MV-4-11 (cell line): ENCODE measurements at places on chromosomes 1 and 21.

GRCh38 chr1:64519901-64520300 is 50.0 kb downstream of the CACHD1 start:
- no peak for DNase-seq

DNA sequence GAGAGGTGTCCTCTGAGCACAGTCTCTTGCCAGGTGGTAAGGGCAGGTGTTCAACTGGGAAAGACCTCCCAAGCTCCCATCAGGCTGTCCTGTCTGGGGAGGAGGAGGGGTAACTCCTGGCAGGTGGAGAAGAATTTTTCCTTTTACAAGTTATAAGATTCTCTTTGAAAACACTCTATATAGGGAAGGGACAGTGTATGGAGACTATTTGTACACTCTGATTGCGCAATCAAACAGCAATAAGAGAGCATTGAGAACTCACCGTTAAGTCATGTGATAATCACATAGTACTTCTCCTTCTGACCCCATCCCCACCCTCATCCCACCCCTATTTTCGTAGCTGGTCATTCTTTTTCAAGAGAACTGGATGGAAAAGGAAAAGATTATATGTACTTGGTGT is 179.3 kb upstream of the ZNF644 start:
- peak; percentile 17 for DNase-seq

DNA sequence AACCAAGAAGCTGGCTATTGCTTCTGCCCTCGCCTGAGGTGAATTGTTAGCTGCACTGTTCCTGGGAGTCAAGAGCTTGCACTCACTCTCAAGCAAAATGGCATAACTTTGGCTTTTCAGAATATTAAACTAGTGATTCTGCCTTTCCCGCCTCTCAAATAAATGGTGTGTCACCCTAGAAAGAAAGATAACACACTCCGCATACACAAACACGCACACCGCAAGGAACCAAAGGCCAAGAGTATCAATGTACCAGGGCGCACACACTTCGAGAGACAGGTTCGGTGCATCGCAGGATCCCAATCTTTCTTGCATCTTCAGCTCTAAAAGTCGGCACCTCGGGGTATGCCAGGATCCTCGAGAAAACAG is 470 bp upstream of the RTCA start:
- DNase-seq = no peak

GRCh38 chr21:41321908-41322495 is 5.4 kb downstream of the FAM3B start:
- DNase-seq = no peak

GRCh38 chr21:38496224-38496623 is 2.1 kb downstream of the ERG start:
- DNase-seq = no peak

- DNase-seq = peak; percentile 62
These were observed 20.4 kb upstream of the RGS16 start for GRCh38 chr1:182624577-182624976.

DNA sequence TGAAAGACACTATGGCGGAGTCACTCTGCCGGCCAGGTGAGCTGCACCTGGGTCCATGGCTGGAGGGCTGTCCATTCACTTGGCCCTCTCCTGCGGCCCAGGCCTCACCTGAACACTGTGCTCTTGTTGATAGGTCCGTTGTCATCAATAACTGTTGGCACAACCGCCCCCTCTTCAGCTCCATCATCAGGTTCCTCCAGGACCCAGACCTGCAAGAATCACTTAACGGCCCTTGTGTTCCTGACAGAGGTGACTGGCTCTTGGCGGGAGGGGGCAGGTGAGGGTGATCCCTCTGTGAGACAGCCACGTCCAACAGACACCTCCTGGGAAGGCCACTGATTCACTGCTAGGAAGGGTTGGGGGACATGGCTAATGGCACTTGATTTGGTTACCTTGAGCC is 54.9 kb downstream of the INAVA start:
- no peak for DNase-seq

DNA sequence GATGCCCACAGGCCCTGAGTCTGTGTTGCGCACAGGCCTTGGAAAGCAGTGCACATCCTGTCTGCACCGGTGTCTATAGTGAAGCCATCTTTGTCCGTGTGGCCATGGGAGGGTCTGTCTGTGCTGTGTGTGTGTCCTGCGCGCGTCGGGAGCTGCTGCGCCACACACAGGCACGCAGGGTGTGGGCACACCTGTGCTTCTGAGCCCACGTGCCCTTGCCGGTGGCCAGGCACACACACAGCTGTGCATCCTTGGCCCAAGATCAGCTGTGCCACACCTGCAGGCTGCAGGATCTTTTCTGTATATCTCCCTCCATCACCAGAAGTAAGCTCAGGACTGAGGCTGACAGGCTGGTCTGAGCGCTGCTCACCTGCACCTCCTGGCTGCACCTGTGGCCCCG is 3.2 kb upstream of the SAMD11 start:
- no peak for DNase-seq

DNA sequence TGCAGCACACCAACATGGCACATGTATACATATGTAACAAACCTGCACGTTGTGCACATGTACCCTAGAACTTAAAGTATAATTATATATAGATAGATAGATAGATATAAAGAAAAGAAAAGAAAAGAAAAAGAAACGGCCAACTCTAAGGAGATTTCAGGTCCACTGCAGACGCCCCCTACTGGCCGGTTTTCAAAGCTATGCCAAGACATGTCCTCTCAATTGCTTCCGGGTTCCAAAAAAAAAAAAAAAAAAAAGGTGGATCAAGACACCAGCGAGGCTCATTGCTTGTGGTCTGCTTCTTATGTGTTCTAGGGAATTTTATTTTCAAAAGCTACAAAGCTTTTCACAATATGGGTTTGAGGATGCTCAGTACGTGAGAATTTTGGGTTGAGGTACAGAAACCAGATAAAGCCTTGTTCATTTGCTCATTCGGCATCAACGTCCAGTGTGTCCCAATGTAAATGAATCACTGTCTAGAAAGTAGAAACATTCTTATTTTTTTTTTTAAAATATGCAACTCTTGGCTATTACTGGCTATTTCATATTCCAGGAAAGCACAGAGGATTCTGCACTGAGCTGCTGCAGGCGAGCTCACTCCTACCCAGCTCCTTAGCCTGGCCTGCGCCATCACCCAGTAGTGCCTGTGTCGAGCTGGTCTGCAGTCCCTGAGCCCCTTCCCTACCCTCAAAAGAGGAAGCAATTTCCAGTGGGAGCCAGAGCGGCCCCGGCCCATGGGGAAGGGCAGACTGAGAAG is 643.0 kb downstream of the KIF26B start:
- no peak for DNase-seq

DNA sequence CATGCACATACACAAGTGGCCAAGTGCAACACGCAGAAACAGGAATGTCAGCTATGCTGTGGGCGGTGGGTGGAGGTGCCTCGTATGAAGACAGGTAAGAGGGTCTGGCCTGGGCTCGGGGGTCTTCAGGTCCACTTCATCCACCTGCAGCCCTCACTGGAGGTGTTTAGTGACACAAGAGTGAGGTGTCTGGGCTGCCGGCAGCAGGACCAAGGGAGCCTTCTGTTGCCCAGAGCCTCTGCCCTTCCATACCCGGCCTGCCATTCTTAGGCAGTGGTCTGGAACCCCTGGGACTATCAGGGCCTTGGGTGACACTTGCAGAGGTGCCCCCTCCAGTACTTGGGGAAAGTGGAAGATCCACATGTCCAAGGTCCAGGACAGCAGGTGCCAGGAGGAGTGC is 21.7 kb upstream of the ACTRT2 start:
- DNase-seq = no peak

DNA sequence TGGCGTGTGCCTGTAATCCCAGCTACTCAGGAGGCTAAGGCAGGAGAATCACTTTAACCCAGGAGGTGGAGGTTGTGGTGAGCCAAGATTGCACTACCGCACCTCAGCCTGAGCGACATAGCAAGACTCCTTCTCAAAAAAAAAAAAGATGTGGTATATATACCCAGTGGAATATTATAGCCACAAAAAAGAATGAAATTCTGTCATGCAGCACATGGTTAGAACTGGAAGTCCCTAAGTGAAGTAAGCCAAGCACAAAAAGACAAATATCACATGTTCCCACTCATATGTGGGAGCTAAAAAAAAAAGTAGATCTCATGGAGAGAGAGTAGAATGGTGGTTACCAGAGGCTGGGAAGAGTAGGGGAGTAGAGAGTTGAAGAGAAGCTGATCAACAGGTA is 18.7 kb downstream of the PSMB4 start:
- no peak for DNase-seq

GRCh38 chr1:199264283-199264682 is 625.4 kb downstream of the PTPRC start:
- no peak for DNase-seq

GRCh38 chr1:107246775-107247345 is 106.0 kb downstream of the NTNG1 start:
- no peak for DNase-seq

DNA sequence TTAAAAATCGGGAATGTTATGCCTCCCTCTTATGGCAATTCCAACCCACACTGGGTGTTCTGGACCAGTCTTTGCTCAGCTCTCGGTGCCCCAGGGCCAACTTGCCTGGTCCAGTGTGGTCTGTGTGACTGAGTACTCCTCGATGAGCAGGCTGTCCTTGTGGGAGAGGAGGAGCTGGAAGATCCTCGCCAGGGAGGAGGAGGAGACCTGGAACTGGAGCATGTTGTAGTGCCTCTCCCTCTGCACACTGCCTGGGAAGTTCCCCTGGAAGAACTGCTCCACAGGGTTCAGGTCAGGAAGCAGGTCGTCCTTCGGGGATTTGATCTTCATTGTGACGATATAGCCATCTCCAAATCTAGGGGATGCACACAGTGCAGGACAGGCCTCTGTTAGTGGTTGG is 88.5 kb upstream of the GCLM start:
- no peak for DNase-seq

- peak; percentile 20 for DNase-seq
These were observed 10.8 kb downstream of the MINDY1 start for GRCh38 chr1:150995896-150996295.

- no peak for DNase-seq
These were observed 84.6 kb upstream of the NEK7 start for GRCh38 chr1:198072177-198072576.

GRCh38 chr1:192877283-192877886 is 68.5 kb downstream of the RGS2 start:
- DNase-seq = peak; percentile 62

DNA sequence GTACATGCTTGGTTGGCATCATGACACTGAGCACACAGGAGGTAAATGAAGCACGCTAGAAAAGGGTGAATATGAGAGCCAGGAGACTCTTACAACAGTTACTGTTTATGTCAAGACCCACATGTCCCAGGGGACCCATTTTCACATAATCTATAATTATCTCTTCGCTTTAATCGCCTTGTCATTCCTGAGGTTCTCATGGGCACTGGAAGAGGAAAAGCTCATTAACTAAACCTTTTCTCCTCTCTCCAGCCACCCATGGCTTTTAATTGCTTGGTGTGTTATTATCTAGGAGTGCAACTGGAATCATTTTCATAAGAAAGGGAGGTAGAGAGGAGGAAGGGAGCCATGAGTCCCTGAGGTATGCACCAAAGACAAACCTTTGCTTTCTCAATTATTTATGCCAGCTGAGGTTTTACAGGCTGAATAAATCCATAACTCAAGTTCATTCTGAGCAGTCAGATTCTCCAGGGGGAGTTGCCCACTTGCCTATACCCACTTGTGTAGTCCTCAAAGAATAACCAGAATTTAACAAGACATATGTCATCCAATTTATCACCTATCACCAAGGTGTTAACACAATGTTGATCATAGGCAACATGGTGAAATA is 77.4 kb downstream of the ACBD6 start:
- DNase-seq = no peak

DNA sequence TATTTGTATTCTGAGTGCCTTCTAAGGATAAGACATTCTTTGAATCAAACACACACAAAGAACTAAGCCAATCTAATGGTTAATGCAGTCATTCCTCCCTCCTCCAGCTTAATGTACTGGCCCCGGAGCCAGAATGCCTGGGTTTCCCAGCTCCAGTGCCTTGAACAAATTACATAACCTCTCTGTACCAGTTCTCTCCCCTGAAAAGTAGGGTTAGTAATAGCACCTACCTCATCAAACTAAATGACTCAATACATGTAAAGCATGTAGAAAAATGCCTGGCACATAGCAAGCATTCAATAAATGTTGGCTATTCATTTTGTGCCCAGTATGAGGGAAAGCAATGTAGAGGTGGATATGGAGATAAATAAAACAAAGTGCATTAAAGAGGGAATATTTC is 14.0 kb downstream of the C1orf52 start:
- no peak for DNase-seq

- no peak for DNase-seq
These were observed 13.4 kb downstream of the RCSD1 start for GRCh38 chr1:167643441-167643840.

GRCh38 chr21:18917622-18918021 is 514.0 kb upstream of the TMPRSS15 start:
- DNase-seq = no peak

GRCh38 chr1:72606216-72606810 is 324.0 kb upstream of the NEGR1 start:
- no peak for DNase-seq

- DNase-seq = no peak
These were observed 1.3 kb downstream of the WDR47 start for GRCh38 chr1:109040627-109040988.

- no peak for DNase-seq
These were observed 245.6 kb downstream of the RRAGC start for GRCh38 chr1:38613996-38614395.

DNA sequence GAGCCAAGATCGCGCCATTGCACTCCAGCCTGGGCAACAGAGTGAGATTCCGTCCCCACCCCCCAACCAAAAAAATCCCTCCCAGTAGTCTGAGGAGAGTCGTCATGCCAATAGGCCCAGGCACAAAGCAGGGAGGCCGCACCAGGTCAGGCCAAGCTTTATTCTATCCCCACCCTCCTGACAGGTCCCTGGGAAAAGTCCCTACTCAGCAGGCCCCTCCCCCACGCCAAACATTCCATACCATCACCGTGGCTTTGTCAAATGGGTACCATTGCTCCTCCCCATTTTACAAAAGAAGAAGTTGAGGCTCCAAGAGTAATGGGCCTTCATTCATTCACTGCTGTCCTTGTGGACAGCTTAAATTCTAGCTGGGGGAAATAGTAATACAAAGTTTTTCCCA is 5.3 kb downstream of the GPR3 start:
- no peak for DNase-seq

GRCh38 chr1:3529099-3529729 is 74.7 kb downstream of the ARHGEF16 start:
- no peak for DNase-seq

GRCh38 chr1:26598890-26599289 is 69.3 kb downstream of the RPS6KA1 start:
- DNase-seq = peak; percentile 80

- no peak for DNase-seq
These were observed 170.6 kb upstream of the C21orf91 start for GRCh38 chr21:17989780-17990179.
